ENCODE measurements at places on chromosomes 16 and 17. TPM values are rescaled to one million over a fixed set of nuclear protein-coding genes. Genes with fewer than 3 reads are reported as not detected.

DNA sequence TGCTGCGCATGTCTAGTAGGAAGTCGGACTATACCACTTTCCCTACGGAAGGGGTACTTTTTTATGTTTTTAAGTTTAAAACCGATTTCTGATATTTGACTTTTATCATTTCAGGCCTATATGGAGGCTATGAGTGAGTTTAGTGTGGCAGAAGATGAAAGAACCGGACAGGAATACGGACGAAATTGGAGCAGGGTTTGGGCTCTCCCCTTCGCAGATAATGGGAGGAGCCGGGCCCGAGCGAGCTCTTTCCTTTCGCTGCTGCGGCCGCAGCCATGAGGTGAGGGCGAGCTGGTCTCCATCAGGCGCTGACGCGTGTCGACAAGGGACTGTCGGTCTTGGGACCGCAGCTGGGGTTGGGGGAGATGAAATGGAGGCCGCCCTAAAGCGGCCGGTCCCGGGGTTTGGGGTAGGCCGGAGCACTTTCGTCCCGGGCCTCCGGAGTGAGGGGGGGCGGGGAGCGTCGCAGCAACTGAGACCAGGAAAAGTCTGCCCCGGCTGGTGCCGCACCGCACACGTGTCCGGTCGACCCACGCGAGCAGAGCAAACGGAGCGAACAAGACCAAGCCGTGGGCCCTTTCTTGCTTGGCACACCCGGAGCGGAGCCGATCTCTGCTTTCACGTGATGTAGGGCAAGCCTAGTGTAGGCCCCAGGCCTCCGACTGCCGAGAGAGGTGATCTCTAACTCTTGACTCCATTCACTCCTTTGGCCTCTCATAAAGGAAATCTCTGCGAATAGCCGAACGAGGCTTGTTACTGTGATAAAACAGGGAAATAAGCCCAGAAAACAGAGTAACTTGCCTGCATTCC lies at the start of gene RPL19:
Gene RPL19 (plus strand): TSS at position 214 of the 810 bp plus-strand sequence. CDS start 62 bp downstream, at position 276.
- DNase-seq = peak; percentile 86

DNA sequence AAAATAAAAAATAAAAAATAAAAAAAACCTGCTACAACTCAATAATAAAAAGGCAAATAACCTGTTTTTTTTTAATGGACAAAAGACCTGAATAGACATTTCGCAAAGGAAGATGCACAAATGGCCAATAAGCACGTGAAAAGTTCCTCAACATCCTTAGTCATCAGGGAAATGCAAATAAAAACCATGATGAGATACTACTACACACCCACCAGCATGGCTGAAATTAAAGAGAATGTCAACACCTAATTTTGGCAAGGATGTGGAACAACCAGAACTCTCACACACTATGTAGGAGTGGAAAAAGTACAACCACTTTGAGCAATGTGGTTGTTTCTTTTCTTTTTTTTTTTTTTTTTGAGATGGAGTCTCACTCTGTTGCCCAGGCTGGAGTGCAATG lies 24.6 kb downstream of the COG7 start:
- DNase-seq = no peak

- no peak for DNase-seq
Observed at GRCh38 chr17:73943416-73944110, 259.9 kb upstream of the RPL38 start.

DNA sequence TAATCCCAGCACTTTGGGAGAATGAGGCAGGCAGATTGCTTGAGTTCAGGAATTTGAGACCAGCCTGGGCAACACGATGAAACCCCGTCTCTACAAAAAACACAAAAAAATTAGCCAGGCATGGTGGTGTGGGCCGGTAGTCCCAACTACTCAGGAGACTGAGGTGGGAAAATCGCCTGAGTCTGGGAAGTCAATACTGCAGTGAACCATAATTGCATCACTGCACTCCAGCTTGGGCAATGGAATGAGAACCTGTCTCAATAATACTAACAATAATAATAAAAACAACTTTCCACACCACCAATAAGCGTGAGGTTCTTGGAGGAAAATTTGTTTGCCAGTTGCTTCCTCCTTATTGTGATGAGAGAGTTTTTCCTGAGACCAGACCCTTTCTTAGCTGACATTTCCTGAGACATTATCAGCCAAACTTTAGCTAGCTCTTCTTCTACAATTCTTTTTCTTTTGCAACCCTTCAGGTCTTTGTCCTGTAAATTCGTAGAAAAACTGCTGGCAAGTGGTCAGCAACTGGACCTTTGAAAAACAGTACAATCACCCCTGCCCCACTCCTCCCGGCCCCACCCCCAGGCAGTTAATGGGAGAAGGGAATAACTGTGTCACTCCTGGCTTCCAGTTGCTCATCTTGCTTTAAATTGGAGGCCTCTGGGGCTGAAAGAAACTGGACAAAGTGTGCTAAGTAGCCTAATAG lies 3.5 kb upstream of the EZH1 start:
- DNase-seq = no peak

CDRT4 gene
- total RNA-seq = 6.6 TPM

GRCh38 chr16:72800524-72801161 lies 247.3 kb downstream of the ZFHX3 start:
- DNase-seq = no peak

- DNase-seq = no peak
Observed at GRCh38 chr17:65660947-65661346, 99.5 kb upstream of the AXIN2 start.

DNA sequence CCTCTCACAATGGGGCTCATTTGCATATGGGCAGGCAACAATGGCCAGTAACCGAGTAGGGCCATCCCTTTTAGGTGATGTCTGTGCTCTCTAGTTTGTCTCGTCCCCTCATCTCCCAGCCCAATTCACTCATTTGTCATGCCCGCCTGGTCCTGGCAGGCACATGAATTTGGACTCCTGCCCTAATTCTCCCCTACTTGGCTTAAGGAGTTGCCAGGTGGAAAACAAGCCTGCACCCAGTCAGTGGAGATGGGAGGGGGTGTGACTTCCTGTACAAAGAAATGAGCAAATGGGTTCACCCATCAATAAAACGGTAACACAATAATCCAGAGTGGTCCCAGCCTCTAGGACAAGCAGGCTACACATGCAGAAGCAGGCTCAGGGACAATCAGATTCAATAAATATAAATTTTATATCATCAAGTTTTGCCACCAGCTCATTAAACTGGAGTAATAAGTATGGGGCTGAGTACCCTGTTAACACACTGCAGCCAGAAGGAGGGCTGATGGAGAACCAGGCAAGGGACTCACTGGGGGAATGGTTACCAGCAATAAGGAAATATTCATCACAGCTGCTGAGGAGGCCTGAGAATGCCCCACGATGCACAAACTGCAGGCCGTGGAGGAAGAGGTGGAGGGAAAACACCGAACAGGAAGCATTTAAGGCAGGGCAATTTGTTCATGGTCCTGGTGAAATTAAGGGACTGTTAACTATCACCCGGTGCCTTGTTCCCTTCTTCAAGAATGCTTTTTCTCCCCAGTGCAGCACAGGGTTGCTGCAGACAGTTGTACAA lies 84.4 kb upstream of the GPRC5B start:
- peak; percentile 8 for DNase-seq

DNA sequence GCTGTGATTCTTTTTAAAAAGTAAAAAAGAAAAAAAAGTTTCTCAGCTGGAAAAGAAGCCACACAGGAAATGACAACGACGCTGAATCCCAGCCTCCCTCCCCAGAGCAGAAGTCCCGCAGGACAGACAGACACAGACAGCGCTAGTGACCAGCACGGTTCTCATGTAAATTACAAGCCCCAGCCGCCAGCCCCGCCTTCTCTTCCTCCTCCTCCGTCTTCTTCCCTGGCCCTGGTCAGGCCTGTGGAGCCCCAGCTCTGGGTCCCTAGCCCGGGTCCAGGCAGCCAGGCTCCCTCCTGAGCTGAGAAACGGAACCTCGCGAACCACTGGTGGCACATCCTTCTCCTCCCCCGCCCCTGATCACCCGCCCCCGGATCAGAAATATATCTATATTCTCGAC lies 7.0 kb upstream of the IL17C start:
- DNase-seq = no peak

PSMD11 gene
- total RNA-seq = 79.3 TPM

GRCh38 chr17:57288040-57288772 lies 31.9 kb downstream of the MSI2 start:
- DNase-seq = no peak

DNA sequence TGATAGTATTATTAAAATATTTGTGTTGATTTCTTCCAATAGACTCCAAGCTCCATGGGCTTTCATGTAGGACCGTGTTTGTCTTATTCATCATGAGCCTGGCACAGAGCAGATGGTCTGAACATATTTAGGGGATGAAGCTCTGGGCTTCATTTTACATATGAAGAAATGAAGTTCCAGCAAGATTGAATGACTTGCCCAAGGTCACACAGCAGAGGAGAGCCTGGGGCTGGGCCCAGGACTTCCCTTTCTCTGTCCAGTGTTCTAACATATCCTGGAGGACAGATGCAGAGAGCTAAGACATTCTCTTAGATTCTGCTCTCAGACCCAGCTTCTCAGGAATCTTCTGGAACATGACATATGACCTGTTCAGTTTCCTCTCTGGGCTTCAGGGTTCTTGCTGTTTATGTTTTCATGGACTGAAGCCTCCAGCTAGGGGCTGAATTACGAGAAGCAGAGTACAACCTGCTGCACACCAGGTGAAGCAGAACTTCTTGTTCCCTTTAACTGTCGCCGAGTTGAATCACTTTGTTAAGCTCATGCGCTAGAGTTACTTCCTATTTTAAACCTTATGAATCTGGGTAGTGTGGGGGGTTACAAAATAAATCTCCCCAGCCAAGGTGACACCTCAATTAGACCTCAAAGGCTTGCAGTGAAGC lies 53.6 kb downstream of the GPRC5B start:
- DNase-seq = no peak

DNA sequence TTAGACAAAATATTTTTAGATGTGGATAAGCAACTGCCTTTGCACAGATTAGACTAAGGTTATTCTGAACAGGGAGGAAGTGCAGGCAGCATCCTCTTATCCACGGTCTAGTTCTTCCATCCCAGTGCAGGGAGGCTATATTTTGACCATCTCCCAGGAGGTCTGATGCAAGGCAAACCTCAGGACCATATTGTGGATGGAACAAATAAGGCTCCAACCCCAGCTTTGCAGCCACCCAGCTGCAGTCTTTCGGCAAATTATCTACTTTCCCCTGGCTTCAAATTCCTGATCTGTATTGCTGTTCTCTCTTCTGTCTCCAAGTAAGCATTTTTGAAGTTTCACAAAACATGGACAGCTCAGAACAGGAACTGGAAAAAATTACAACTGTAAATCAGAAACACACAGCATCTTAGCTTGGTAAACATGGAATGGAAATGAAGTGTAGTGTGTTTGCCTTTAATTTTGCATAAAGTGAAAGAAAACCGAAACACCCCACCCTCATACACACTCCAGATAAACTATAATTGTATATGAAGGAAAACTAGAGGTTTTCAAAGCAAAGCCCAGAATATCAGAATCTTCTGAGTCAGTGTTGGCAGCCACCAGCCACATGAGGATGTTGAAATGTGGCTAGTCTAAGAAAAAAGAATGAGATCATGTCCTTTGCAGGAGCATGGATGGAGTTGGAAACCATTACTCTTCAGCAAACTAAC lies 33.5 kb upstream of the MON1B start:
- DNase-seq = no peak

Measured in left colon (tissue), 2 donors.